ENCODE measurements at places on chromosomes 1 and 21. TPM values are rescaled to one million over a fixed set of nuclear protein-coding genes. Genes with fewer than 3 reads are reported as not detected.

OR10J1 gene
- total RNA-seq: not detected

FCRL5 gene
- 0.61 TPM for total RNA-seq

C8B gene
- total RNA-seq: not detected

F13B gene
- not detected for total RNA-seq

VPS26C gene
- total RNA-seq: 52.1 TPM

CYP4X1 gene
- total RNA-seq: 8.9 TPM

FASLG gene
- 0.91 TPM for total RNA-seq

PDZK1IP1 gene
- 38.1 TPM for total RNA-seq

All from upper lobe of left lung (tissue), 6 donors.